ENCODE measurements at places on chromosomes 6 and 20. TPM values are rescaled to one million over a fixed set of nuclear protein-coding genes. Genes with fewer than 3 reads are reported as not detected.

Gene NCOA7
- polyA plus RNA-seq: 15.6 TPM

DNA sequence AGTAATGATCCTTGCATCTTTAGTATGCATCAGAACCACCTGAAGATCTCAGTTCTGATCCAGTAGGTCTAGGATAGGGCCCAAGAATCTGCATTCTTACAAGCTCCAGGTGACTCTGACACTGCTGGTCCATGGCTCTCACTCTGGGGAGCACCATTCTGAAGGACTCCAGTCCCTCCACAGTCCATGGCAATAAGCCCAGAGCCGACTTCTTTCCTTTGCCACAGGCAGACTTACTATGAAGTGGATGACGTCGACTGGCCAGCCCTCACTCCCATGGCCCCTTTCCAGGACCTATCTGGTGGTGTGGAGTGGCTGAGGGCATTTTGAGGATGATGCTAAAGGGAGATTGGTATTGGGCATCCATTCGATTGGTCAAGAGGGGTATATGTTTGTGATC is 21.8 kb upstream of the LY86 start:
- DNase-seq: no peak

DNA sequence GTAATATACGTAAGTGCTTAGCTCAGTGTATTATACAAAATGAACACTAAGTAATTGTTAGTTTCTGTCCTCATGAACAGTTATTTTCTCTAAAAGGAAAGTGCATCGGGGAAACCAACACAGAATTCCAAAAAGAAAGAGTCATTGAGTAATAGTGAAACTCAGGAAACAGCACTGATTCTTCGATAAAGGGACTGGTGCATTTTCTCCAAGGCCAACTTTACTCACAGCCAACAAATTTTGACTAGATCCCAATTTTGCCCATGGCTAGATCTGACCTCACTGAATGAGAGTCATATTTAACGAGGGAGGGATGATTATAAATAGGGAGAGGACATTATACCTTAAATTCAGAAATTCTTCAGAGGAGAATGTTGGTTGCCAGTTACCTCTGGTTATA is 390.9 kb upstream of the NRSN1 start:
- DNase-seq: no peak

- no peak for DNase-seq
These were observed 43.1 kb upstream of the UNC93A start for GRCh38 chr6:167247814-167248595.

DNA sequence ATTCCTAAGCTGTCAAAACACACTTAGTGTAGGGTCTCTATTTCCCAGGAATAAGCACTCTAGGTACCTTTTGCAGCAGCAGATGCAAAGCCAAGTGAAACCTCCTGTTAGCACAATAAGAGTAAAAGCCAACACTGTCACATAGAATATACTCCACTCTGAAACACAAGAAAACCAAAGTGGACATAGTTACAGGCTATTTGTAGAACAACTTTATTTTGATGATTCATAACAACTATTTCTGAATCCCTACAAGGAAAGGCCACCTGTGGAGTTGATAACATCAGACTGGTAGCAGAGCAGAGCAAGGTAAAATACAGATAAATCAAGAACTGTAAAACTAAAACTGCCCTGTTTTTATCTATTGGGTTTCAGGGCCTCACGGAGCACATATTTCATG is 59.7 kb downstream of the ALDH5A1 start:
- DNase-seq: no peak

Measured in sigmoid colon (tissue), 7 donors.